Fibroblast of upper back skin (primary cell): ENCODE measurements at places on chromosomes 4 and X.

GRCh38 chr4:158190718-158191117 is 17.9 kb upstream of the GASK1B start:
- DNase-seq: no peak

DNA sequence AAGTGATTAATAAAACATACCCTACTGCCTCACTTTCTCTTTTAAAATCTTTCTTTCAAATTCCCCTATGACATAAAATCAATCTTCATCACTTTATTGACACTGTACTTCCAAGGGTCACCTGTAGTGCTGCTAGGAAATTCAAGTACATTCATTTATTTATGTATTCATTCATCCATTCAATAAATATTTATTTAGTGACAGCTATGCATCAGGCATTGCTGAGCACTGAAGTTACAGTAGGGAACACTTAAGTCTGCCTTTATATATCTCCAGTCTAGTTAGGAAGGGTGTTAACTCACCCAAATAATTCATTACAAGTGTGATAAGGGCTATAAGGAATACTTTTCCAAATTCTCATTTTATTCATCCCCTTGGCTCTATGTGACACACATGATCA is 2.3 kb downstream of the SYTL5 start:
- DNase-seq: no peak

DNA sequence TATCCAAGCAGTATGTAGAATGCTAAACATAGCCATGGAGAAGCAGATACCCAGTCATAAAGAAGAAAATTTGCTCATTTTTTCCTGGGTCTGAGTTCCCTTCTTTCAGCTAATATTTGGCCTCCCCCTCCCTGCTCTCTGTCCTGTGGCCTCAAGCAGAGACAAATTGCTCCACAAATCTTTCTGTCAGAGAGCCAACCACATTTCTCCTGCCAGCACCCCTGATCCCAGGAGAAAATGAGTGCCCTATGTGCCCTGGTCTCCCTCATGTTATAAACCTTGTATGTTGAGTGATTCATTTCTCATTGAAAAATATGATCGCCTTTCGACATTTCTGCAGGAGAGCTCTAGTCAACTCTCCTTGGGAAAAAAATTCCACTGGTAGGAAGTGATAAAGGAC is 82.0 kb downstream of the TMEM156 start:
- peak; percentile 77 for DNase-seq

GRCh38 chr4:88280228-88280795 is 4.0 kb downstream of the PPM1K start:
- no peak for DNase-seq

DNA sequence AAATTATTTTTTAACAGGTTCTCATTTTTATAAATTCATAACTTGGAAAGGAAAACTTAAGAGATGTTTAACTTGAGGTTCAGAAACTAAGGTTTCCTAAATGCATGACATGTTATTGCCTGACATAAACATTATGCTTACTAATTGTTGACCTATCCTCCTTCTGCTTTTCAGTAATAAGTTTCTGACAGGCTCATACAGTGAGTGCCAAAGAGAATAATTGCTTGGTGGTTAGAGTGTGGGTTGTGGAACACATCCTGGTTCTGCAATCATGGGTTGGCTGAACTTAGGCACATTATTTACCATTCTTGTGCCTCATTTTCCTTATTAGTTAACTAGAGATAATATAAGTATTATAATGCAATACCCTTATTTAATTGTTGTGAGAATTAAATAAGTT is 56.5 kb downstream of the BMPR1B start:
- DNase-seq: no peak

- DNase-seq: no peak
Observed at GRCh38 chrX:126723881-126724280, 95.6 kb upstream of the PRR32 start.

DNA sequence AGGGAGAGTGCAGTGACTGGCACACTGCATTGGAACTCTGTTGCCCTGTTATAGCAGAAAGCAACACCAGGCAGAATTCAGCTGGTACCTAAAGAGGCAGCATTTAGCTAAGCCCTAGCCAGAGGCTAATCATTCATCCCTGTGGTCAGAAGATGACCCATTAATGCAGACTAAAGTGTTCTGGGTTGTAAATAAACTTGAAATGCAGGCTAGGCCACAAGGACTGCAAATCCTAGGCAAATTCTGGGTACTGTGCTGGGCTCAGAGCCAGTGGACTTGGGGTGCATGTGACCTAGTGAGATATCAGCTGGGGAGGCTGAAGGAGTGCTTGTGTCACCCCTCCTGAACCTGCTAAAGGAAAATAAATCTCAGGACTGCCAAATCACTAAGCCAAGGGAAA is 91.2 kb downstream of the LPAR4 start:
- no peak for DNase-seq

- peak; percentile 13 for DNase-seq
Observed at GRCh38 chrX:2811271-2811670, 17.5 kb upstream of the GYG2 start.

GRCh38 chrX:78997870-78998558 is 52.8 kb downstream of the P2RY10 start:
- no peak for DNase-seq
